Left kidney (tissue), 8 donors: ENCODE measurements at places on chromosomes 4 and X. TPM values are rescaled to one million over a fixed set of nuclear protein-coding genes. Genes with fewer than 3 reads are reported as not detected.

DNA sequence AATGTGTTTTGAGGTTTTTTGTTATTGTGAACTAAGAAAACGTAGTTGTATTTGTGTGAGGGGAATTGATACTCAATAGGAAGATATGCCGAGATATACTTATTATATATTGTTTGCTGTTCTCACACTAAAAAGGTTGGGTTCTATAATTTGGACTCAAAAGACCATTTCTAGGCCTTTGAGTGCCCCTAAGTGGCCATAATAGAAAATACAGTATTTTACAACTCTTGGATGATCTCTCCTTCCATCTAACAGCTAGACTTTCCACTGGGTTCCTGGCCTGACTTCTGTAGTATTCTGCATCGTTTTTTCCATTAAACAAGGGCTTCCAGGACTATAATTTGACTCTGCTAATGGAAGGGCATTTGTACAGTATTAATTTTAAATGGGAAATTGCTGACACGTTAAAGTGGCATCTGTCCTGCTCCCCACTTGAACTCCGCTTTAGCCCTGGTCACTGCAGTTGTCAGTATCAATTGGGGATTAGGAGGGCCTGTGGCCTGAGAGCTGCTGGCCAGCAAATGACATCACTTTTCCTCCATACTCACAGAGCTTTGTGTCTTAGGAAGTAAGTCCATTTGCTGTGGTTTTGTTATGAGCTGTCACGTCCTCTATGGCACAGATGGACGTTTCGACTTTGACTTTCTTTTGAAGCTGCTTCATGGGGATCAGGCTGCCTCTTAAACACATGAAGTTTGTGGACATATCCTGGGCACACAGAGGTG, 176.9 kb downstream of the SLIT2 start:
- no peak for DNase-seq

SSX4 gene
- polyA plus RNA-seq: not detected

GRCh38 chr4:55127053-55127452, 1.7 kb upstream of the KDR start:
- no peak for DNase-seq

CT45A5 gene
- polyA plus RNA-seq: not detected

DNA sequence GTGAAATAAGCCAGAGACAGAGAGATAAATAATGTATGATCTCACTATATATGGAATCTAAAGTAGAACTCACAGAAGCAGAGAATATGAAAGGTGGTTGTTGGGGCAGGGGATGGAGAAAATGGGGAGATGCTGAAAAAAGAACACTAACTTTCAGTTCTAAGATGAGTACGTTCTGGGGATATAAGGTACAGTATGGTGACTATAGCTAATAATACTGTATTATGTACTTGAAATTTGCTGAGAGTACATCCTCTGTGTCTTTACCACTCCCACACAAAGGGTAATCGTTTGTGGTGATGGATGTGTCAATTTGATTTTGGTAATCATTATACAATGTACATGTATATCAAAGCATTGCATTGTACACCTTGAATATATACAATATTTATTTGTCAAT, 6.6 kb downstream of the FBXL5 start:
- no peak for DNase-seq

DNA sequence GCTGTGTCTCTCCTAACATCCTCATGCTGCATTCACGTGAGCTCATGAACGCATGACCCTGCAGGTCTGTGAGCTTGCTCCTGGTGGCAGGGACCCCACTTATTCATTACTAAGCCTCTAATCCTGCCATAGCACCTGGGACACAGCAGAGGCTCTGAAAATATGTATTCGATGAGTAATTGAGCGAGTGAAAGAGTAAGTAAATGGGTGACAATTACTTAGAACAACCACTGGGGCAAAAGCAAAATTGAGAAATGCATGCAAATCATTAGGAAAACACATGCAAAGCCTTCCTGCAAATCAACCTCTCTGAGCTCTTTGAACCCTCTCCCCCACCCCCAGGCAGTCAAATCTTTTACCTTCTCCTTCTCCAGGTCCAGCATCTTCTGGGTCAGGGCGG, 23.6 kb upstream of the C4orf50 start:
- DNase-seq: no peak

FAM184B gene
- polyA plus RNA-seq: 0.85 TPM

GAB3 gene
- 2.5 TPM for polyA plus RNA-seq

GRCh38 chrX:72201836-72202536, 20.4 kb downstream of the PIN4 start:
- no peak for DNase-seq

- no peak for DNase-seq
These were observed 2.7 kb upstream of the RTL3 start for GRCh38 chrX:78661836-78662235.

GRCh38 chr4:27048429-27049238, 188.0 kb downstream of the STIM2 start:
- peak; percentile 34 for DNase-seq

DNA sequence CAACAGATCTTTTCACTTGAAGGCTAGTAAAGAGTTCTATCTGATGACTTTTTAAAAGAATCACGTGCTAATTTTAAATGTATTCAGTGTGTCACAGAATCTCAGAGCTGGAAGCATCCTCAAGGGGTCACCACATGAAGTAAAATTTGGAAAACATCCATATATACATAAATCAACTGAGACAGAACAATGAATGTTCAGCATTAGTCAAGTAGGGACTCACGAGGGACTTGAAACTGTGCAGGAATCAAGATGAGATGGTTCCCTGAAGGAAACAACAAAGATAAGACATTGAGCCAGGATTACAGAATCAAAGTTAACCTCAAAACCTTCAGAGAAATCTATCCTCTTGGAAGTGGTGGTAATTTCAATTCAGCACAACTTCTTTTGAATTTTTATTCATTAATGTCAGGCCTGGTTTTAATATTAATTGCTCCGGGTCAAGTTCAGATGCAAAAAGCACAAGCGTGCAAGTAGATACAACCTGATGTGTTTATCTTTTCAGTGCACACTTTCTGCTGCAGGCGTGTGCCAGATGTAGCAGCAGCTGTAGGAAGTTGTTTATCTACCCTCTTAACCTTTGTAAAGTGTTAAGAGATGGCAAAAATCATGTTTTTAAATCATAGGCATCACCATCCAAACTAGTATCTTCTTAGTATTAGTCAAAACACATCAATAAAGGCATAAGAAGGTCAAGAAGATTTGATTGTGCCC, 87.7 kb upstream of the SRD5A3 start:
- DNase-seq: peak; percentile 11

ASB5 gene
- 0.18 TPM for polyA plus RNA-seq

DNA sequence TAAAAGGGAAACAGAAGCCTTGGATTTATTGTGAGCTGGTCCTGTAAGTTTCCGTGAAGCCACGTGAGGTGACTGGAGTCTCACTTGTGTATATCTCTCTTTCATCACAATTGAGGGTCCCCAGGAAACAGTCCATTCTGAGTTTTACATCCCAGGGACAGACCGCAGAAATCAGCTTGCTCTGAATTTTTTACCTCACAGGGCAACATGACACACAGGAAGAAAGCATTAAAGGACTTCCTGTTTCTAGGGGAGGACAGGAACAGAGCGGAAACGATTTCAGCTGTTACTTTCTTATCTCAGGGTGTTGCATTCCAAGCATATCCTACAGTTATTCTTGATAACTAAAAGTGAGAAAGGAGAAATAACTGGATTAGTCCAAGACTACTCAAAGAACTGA, 553.5 kb downstream of the TRAM1L1 start:
- DNase-seq: no peak

AKAP14 gene
- 0.55 TPM for polyA plus RNA-seq

DNA sequence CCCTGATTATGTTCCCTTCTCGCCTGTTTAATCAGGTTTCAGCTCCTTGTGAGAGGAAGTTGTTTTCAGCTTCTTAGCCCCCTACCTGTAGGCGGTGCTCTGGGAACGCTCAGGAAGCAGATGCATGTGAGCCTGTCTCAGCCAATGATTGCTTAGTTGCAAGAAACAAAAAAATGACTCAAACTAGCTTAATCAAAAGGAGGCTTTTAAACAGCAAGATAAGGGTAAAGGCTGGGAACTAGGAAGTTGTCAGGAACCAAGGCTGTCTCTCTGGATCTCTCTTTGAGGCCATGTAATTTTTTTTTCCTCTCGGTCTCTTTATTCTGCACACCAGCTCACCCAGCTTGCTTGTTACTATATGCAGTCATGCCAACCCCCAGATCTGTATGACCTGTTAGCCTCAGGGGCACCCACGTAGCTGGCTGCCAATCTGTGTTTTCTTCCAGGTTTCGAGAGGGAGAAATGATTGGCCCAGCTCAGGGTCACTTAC, 109.1 kb downstream of the PTTG2 start:
- DNase-seq: no peak

UGT2A1 gene
- polyA plus RNA-seq: 8.6 TPM

GRIA3 gene
- 2.6 TPM for polyA plus RNA-seq

DNA sequence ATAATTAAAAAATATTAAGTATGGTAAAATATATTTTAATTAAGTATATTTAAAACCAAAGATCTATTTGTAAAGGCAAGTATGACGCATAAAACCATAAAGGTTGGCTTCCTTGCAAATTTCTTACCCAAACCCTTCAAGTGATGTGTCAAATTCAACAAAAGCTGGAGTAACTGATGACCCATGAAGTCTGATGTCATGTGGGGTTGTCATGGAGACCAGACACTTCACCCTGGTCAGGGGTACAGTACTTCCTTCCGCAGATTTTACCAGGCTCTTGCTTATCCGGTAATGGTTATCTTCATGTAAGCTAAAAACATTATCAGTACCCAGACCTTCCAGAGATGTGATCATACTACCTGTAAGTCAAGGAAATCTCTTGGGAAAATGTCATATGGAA, 170.1 kb downstream of the WDFY3 start:
- DNase-seq: peak; percentile 11

SMIM31 gene
- 0.86 TPM for polyA plus RNA-seq

- no peak for DNase-seq
These were observed 153.5 kb downstream of the SLC7A11 start for GRCh38 chr4:138088449-138089208.

HTN1 gene
- polyA plus RNA-seq: 0.07 TPM

DNA sequence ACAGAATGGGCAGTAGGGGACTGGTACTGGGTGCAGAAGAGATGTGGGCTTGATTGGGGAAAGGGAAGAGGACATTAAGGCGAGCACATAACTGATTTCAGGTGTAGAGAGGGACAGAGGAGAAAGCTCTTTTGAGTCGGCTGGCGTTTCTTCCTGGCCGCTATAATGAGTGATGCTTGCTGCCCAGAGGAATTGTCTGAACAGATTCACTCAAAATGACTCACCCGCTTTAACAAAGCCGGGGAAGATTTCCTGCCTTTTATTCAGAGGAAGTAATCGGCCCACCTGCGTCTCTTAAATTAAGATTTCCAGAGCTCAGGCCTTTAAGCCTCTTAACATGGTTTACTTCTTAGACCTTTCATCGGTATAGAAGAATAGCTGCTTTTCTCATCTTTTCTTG, 102.1 kb upstream of the AP1S2 start:
- DNase-seq: no peak

TRPC3 gene
- 2.2 TPM for polyA plus RNA-seq

NDP gene
- 2.1 TPM for polyA plus RNA-seq

UGT8 gene
- 60.2 TPM for polyA plus RNA-seq

DNA sequence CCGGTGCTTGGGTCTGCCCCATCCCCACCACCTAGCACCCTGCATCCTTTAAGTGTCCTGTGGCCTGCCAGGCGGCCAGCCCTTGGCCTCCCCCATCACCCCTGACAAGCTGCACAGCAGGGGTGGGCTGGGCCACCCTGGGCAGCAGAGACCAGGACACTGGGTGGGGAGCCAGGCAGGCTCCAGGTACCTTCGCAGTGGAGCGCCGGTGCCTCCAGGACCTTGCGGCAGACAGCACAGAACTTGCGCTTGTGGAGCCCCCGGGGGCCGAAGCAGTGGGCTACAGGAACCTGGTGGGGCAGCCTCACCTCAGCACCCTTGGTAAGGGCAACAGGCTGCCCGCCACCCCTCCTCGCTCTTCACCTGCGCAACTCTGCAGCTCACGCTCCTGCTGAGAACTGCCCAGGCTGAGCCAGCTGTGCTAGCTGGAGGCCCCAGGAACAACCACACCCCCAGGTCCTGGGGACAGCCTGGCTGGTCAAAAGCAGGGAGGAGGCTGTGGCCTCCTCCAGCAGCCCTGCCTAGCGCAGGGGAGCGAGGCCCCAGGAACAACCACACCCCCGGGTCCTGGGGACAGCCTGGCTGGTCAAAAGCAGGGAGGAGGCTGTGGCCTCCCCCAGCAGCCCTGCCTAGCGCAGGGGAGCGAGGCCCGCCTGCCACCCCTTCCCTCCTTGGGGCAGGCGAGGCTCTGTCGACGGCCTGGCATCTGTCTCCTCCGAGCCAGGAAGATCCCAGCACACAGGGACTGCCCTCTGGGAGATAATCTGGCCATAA, 4.6 kb downstream of the DGKQ start:
- no peak for DNase-seq

ARSD gene
- polyA plus RNA-seq: 58.8 TPM

- DNase-seq: no peak
These were observed 82.4 kb downstream of the SNCA start for GRCh38 chr4:89754531-89754930.

DNA sequence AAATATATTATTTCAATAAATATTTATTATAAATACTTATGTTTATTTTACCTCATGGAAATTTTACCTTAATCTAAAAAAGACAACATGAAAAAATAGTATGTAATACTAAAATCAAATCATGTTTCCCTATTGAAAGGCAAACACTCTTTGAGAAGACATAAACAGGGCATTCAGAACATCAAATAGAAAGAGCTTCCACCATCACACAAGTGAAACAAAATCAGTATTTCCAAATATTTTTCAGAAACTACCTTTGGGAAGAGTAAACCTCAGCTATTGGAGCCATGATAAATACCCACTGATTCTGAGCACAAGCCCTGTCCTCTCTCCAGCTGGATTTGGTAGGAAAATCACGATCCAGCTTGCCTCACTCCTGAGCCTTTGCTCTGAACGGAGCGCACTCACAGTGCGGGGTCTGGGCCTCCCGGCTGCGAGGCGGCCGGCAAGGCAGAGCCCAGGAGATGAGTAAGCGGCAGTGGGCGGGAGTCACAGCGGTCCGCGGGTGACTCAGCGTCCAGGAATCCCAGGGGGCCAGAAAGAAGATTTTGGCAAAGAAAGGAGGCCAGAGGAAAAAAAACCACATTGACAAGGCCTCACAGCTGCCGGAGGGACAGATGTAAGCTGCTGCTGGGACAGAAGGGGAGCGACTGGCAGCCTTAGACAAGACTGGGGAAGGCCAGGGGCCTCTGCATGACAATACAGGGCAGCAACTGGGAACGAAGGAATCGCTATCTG, 14.7 kb upstream of the ANXA5 start:
- peak; percentile 59 for DNase-seq
